Thyroid gland (tissue), 4 donors: ENCODE measurements at places on chromosomes 12 and 14. TPM values are rescaled to one million over a fixed set of nuclear protein-coding genes. Genes with fewer than 3 reads are reported as not detected.

GRCh38 chr14:56202256-56202655 is 84.0 kb downstream of the PELI2 start:
- H3K4me3 ChIP-seq = no peak overlapping the region
- H3K27ac ChIP-seq = no peak overlapping the region
- DNase-seq = no peak
- H3K36me3 ChIP-seq = no peaks in the 10 kb centered on the region
- peaks cover 13% of the 10 kb centered on the region for H3K4me1 ChIP-seq

- H3K4me3 ChIP-seq = no peak overlapping the region
- H3K4me1 ChIP-seq = no peaks in the 10 kb centered on the region
- DNase-seq = no peak
- H3K27me3 ChIP-seq = no peaks in the 10 kb centered on the region
- H3K27ac ChIP-seq = no peak overlapping the region
Observed at GRCh38 chr14:32028599-32028998, 48.5 kb upstream of the ARHGAP5 start.

DNA sequence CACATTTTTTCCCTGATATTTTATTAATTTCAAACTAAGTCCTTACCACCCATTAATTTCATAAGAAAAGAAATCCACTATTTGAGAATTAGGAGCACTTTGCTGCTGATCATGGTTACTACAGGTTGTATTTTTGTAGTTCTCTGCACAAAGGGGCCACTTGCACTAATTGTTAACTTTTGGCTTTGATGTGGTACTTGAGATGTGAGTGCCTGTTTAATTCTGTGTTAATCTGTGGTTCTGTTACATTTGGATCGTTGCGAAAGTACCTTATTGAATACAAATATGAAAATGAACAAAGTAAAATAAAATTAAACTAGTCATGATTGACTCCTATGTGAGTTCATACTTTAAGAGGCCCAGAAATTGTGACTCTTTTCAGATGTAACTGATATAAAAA is 374.9 kb upstream of the RGS6 start:
- no peaks in the 10 kb centered on the region for H3K4me1 ChIP-seq
- no peak overlapping the region for H3K4me3 ChIP-seq
- no peaks in the 10 kb centered on the region for H3K27me3 ChIP-seq
- no peaks in the 10 kb centered on the region for H3K36me3 ChIP-seq
- no peak overlapping the region for H3K27ac ChIP-seq
- no peak for DNase-seq

DNA sequence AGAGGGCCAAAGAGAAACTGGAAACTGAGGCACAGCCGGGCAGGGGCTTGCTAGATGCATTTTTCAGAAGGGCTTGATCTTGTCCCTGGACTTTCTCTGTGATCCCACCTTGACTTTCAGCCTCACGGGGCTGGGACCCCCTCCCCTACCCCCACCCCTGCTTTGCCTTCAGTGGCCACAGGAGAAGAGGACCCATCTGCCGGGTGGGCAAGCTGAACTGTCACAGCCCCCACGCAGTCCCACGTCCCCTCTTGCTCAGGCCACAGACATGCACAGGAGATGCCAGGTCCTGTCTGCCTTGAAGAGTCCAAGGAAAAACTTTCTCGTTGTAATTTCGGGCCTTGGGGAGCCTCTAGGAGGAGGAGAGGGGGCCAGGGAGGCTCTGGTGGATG is 158.9 kb downstream of the KIF26A start:
- H3K27ac ChIP-seq = no peak overlapping the region
- no peak overlapping the region for H3K4me3 ChIP-seq
- no peaks in the 10 kb centered on the region for H3K27me3 ChIP-seq
- no peak for DNase-seq
- H3K4me1 ChIP-seq = no peaks in the 10 kb centered on the region

DNA sequence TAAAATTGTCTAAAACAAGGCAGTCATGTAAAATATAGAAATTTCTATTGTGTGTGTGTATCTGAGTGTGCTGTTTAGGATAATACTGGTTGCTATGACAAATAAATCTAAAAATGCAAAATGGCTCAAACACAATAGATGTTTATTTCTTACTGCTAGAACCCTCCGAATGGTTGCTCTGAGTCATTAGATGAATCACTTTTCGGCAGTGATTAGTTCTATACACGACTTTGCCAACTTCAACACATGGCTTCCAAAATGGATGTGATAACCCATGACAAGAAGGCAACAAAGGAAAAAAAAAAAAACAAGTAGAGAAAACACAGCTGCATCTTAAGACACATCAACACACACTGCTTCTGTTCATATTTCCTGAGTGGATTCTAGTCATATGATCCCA is 729.2 kb downstream of the AACS start:
- DNase-seq = no peak
- H3K4me1 ChIP-seq = no peaks in the 10 kb centered on the region
- no peak overlapping the region for H3K27ac ChIP-seq
- H3K36me3 ChIP-seq = no peaks in the 10 kb centered on the region
- no peaks in the 10 kb centered on the region for H3K27me3 ChIP-seq

DNA sequence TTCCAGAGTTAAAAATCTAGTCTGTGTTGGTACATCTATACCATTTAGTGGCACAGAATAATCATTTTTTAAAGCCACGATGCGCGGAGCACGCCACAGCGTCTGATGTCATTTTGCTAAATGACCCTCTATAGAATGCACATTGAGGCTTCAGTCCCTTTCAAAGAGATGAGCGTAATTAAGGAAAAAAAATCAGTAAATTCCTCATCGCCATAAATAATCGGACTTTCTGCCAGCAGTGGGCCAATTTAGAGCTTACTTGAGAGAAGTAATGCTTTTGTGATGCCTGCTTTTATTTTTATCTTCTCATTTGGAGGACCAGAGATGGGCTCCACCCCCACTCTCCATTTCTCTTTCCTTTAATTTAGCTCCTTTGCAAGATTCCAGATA is 4.0 kb downstream of the ASCL1 start:
- no peaks in the 10 kb centered on the region for H3K36me3 ChIP-seq
- H3K4me1 ChIP-seq = peaks cover 10% of the 10 kb centered on the region
- DNase-seq = no peak
- no peak overlapping the region for H3K4me3 ChIP-seq
- peaks cover 35% of the 10 kb centered on the region for H3K27me3 ChIP-seq
- H3K27ac ChIP-seq = no peak overlapping the region

Gene FAM222A
- total RNA-seq = 1.7 TPM

Gene EIF2S3B
- not detected for total RNA-seq
